ENCODE measurements at places on chromosomes 12 and 14. TPM values are rescaled to one million over a fixed set of nuclear protein-coding genes. Genes with fewer than 3 reads are reported as not detected.

The PRH2 gene
- total RNA-seq, result 2.3 TPM

The DPPA3 gene
- not detected for total RNA-seq

The NOXRED1 gene
- total RNA-seq, result not detected

The STXBP6 gene
- 11.2 TPM for total RNA-seq

The KCNC2 gene
- not detected for total RNA-seq

The KERA gene
- total RNA-seq, result not detected

The AICDA gene
- total RNA-seq, result not detected

The DMAC2L gene
- total RNA-seq, result 18.5 TPM

The GPR68 gene
- 0.47 TPM for total RNA-seq

The DCP1B gene
- total RNA-seq, result 15.9 TPM

The SLC15A4 gene
- total RNA-seq, result 46.1 TPM

The PYGL gene
- 57.3 TPM for total RNA-seq

The SMCO2 gene
- not detected for total RNA-seq

The HNF1A gene
- 0.23 TPM for total RNA-seq

The FGF23 gene
- total RNA-seq, result not detected

The BCL2L14 gene
- total RNA-seq, result not detected

The KRT77 gene
- total RNA-seq, result not detected

The CTDSP2 gene
- total RNA-seq, result 151 TPM
